ENCODE measurements at places on chromosomes 1 and 21.

DNA sequence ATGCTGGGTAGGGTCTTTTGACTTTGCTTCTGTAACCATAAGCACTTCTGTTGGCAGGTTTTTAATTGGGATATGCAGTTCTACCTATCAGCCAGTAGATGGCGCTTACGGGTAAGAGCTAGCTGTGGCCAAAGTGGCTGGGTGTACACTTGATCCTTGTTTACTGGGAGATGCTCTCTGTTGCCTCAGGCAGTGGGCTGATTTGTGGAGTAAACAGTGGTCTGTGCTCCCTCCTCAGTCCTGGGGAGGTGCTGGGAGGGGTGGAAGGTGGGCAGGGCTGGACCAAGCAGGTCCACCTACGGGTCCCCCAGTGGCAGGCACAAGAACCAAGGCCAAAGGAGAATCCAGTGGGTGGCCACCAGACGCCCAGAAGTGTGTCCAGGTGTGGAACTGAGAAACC lies 43.4 kb downstream of the RALGPS2 start:
- peak; percentile 16 for DNase-seq

DNA sequence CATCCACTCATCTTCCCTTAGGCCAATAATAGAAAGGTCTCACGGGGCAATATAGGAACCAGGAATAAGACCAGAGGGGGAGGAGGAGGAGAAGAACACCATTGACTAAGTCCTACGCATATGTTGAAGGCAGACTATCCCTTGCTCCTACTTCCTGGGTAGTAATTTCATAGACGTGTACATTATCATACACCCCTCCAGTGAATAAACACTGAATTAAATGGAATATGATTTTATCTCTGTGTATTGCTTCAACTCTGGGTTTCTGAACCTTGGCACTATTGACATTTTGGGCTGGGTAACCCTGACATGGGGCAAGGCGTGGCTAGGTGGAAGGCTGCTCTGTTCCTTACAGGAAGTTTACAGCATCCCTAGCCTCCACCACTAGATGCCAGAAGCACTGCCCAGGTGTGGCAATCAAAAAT lies 17.3 kb upstream of the FHAD1 start:
- no peak for DNase-seq

- peak; percentile 10 for DNase-seq
Observed at GRCh38 chr1:148263128-148263905, 111.2 kb upstream of the NBPF11 start.

DNA sequence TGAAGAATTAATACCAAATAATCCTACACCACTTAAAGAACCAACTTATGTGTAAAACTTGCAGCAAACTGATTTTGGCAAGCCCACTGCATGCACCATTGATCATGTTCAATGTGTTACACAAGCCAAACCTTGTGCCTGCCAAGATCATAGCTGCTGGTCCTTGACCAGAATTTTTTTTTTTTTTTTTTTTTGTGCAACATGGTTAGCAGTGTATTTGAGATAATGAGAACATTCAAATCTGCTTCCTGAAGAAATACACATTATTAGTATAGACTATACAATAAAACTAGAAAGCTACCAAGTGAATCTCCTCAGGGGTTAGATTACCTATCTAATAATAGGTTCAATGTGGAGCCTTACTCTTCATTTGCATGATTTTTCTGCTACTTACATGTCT lies 421.0 kb downstream of the MRPL39 start:
- DNase-seq = no peak
